ENCODE measurements at places on chromosomes 6 and 20. TPM values are rescaled to one million over a fixed set of nuclear protein-coding genes. Genes with fewer than 3 reads are reported as not detected.

The FILIP1 gene
- total RNA-seq, result 0.79 TPM

The RPS18 gene
- 2,299 TPM for total RNA-seq

GRCh38 chr6:17395112-17395511 lies 1.7 kb downstream of the CAP2 start:
- H3K27me3 ChIP-seq, result no peaks in the 10 kb centered on the region
- DNase-seq, result no peak
- H3K27ac ChIP-seq, result no peak overlapping the region
- peak overlapping the region; percentile 97 for H3K4me3 ChIP-seq
- peaks cover 7% of the 10 kb centered on the region for H3K36me3 ChIP-seq
- peaks cover 23% of the 10 kb centered on the region for H3K4me1 ChIP-seq

DNA sequence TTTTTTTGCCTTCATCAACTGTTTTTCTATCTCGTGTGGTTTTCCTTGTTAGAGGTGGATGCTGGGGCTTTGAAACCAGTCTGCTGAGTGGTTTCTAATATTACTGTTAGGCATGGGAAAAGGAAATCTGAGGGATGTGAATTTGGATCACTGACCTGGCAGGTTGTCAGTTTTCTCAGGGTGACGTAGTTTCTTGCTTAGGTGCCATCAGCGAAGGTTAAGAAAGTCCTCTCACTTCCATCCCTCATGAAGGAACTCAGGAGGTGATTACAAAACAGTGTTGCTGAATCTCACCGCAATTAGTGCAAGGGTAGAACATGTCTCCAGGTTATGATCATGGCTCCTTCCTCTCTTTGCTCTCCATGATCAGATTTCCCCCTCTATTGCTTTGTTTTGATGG lies 135.9 kb downstream of the SOX4 start:
- H3K4me3 ChIP-seq, result no peak overlapping the region
- no peaks in the 10 kb centered on the region for H3K27me3 ChIP-seq
- no peaks in the 10 kb centered on the region for H3K36me3 ChIP-seq
- H3K27ac ChIP-seq, result no peak overlapping the region
- H3K4me1 ChIP-seq, result peaks cover 64% of the 10 kb centered on the region
- no peak for DNase-seq

DNA sequence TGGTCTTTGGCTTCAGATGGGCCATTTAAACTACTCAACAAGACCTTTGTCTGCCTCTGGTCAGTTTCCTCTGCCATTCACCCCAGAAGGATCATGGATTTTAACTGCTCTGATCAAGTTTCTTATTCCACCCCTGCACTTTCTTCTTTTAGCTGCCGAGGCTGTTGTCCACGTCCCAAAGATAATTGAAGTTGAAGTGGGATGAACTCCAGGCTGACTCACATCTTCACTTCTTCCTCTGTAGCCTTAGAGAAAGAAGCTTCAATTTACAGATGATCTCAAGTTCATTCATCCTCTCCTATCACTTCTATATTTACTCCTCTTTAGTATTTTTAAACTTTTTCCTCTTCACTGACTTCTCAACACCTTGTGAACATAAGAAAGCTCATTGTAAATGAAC lies 651.6 kb downstream of the UTRN start:
- no peaks in the 10 kb centered on the region for H3K27me3 ChIP-seq
- peaks cover 7% of the 10 kb centered on the region for H3K36me3 ChIP-seq
- peaks cover 5% of the 10 kb centered on the region for H3K4me1 ChIP-seq
- DNase-seq, result no peak

The C6orf62 gene
- 85.3 TPM for total RNA-seq

All from neural crest cell (in vitro differentiated cells).